ENCODE measurements at places on chromosomes 4 and X.

GRCh38 chr4:8461086-8461485, 20.5 kb downstream of the TRMT44 start:
- DNase-seq = no peak

DNA sequence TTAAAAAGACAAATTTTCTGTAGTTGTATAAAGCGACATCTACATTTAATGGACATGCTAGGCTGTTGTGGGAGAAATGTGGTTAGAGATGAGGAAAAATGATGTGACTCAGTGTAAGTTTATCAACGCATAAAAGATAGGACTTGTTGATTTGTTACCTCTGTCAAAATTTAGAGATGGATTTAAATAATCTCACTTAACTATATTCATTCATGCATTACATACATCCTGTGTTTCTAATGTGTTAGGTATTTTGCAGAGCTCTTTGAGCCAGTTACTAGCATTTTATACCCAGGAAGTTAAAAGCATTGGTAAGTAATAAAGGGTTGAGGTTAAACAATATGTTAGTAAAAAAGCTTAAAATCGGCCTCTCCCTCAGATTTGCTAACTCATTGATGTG, 34.3 kb downstream of the METAP1 start:
- no peak for DNase-seq

GRCh38 chr4:123088501-123088900, 166.1 kb upstream of the NUDT6 start:
- DNase-seq = no peak

DNA sequence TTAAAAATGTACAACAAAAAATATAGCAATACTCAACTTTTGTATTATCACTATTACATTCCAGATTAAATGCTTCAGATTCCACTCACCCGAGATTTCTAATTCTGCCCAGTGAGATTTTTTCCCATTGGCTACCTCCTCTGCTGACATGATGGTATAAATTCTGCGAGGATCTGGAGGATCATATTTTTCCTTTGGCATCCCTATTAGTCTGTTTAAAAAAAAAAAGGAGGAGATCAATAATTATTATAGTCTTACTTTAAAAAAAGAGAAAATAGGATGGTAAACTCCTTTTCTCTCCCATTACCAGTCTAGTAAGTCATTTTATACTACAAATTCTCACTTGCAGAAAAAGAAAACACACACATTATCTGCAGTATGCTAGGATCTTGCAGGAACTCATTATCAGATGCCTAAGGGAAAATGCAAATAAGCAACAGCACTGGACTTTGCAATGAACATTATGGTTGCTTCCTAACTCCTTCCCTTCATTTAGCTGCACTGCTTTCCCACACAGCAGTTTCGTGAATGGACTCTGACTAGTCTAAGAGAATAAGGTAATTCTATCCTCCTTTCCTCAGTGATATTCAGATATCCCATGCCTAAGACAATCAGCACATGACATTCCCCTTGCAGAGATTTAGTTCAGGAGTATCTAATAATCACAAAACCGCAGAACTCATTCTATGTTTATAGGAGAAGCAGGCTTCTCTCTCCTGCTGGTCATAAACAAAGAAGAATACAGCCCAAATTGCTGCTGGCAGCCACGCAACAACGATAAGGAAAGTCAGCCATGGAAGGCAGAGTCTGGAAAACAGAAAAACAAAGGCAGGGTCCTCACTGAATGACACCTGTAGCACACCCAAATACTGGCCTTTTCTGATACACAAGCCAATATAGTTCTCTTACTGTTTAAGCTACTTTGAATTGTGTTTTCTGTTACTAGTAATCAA, 42.7 kb downstream of the CNOT6L start:
- DNase-seq = no peak

DNA sequence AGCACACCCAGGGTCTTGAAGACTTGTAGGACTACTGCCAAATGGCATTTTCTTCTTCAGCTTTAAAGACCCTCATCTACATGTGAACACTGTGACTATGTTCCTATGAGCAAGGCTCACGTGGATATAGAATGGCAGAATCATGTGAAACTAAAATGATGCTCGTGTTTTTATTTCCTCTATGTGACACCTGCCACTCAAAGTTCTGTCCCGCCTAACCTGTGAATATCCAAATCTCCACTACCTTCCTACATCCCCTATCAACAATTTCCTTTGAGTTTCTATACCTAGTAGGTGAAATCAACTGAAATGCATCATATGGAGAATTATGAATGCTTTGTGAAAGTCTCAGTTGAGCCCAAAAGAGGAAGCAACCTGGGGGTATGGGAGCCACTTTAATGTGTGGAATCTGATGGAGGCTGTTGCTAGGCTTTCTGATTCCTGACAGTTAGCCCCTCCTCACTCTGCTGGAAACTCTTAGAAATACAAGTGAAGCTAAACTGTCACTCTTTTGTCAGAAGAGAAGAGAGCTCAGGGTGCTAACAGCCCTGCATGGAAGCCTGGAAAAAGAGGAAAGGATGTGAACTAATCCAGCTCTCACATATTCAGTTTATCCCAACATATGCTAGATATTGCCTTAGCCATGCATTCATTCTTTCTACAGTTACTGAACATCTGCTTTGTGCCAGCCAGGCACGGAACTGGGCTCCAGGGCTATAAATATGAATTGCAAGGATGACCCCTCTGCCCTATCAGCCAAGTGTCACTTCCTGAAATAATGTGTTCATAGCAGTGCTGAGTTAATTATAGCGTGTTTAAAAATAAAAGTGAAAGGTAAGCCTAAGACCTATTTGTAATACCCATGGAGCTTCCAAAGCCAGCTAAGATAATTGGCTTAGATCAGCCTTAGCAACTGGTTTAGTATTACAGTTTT, 11.0 kb downstream of the LHFPL1 start:
- no peak for DNase-seq
